SK-N-SH (cell line): ENCODE measurements at places on chromosomes 6 and 20.

DNA sequence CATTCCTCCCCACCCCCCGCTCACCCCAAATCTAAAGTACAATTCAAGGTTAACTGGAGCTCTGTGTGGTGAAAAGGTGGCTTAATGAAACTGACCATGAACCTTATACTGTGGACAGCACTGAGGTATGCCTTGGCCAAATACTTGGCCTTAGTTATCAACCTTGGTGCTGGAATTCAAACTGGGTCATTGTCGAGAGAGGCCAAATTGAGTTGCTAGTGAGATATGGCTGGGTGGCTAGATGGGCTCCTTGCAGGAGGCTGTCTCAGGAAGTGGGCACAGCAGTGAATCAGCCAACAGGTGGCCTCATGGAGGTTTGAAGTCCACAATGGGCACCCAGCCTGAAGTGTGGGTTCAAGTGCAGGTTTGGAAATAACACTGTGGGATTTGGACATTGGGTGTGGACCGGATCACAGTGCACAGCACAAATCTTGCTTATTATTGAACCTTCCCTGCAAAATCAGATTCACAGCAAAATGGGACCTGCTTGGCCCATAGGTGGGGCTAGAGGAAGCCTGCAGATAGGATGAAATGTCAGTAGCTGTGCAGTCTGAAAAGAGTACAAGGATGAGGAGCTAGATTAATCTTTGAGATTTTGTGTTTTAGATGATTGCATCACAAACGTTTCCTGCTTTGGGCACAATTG lies 5.6 kb upstream of the BTBD3 start:
- peak; percentile 20 for DNase-seq

- peak; percentile 42 for DNase-seq
These were observed 78.5 kb upstream of the PHACTR1 start for GRCh38 chr6:12637960-12638641.

DNA sequence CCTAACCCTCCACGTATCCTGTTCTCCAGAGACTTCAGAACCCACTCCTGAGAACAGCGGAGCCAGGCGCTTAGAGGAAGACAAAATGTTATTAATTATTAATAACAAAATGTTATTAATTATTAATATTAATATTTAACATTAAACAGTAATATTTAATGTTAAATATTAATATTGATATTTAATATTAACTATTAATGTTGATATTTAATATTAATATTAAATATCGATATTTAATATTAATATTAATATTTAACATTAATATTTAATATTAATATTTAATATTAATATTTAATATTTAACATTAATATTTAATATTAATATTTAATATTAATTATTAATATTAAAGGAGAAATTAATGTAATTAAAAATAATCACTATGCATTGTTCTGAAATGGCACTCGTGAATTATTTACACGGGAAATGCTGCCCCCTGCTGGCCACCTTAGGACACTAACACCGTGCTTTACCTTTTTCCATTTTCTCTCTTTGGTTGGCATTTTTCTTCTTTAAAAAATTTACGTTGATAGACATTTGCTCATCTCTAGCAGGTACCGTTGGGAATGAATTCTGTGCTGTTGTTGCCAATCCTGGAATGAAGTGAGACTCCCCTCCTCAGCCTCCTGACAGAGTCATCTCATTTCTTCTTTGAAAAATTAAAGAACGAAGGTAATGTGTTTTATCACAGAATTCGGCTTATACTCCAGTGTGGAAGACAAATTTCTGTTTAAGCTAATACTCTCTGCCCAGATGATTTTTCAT lies 7.5 kb upstream of the GGTLC1 start:
- peak; percentile 50 for DNase-seq

- no peak for DNase-seq
These were observed 148.5 kb upstream of the ATXN1 start for GRCh38 chr6:16909658-16910360.

DNA sequence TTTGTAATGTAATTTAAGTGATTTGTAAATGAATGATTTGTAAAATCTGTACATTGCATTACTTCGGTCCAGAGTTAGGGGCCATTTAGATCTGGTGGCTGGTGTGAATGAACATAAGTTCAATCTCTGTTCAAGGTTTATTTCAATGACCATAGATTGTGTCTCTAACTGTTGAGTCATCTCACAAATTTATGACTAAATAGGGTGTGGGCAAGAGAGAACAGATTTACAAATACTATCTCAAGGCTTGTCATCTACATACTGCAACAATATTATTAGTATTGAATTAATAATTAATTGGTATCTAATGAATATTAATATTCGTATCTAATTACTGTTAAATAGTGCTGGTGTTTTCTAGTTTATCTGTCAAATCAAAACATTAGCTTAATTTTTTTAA lies 115.3 kb upstream of the EDN1 start:
- no peak for DNase-seq

DNA sequence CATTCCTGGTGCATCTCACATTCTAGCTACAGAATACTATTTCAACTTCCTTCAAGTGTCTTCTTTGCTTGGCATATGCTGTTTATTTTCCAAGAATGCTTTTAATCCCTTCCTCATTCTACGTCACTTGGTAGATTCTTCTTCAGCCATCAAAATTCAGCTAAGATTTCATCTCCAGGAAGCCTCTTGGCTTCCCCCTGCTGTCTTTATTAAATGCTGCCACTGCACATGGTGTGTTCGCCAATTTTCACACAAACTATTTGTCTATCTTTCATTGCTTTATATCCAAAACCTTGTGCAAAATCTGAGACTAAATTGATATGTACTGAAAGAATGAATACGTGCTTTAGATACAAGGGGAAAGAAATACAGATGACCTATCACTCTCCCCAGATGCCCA lies 253.0 kb downstream of the RFPL4B start:
- DNase-seq = no peak

DNA sequence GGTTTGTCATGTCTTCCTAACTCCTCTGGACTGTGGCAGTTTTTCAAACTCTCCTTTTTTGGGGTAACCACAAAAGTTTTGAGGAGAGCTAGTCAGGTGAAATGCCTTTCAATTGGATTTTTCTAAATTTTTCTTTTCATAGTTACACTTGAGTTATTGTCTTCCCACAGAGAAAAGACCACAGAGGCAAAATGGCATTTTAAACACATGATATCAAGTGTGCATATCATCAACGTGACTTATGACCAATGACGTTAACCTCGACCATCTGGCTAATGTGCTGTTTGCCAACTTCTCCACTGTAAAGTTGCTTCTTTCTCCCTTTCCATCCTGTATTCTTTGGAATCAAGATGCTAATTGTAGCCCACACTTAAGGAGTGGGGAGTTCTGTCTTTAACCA lies 41.3 kb upstream of the SNAP25 start:
- no peak for DNase-seq

DNA sequence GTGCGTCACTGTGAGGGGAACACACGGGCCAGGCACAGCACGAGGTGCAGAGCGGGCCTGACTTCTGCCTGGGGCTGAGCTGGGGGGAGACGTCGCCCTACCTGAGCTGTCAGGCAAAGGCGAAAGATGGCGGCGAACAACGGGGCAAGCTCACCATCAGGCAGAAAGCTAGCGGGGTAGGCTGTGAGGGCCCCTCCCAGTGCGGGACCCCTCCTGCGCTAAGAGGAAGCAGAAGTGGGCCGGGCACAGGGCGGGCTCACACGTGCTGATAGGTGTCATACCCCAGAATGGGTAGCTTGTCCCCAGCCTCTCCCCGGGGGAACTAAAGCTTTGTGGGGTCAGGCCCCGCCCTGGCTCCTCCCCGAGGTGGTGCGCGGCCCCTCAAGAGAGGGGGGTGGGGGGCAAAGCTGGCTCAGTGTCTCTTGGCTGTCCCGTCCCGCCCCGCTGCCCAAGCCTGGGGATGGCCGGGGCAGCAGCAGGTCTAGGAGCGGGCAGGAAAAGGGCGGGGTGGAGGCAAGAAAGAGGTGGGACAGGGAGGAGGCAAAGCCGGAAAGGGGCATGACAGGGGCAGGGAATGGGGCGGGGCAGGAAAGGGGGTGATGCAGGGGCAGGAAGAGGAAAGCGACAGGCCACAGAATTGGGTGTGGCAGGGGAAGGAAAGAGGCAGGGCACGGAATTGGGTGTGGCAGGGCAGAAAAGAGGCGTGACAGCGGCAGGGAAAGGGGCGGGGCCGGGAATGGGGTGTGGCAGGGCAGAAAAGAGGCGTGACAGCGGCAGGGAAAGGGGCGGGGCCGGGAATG lies 14.7 kb downstream of the UCKL1 start:
- DNase-seq = no peak

- no peak for DNase-seq
These were observed 36.2 kb upstream of the RGS17 start for GRCh38 chr6:153167061-153167891.

DNA sequence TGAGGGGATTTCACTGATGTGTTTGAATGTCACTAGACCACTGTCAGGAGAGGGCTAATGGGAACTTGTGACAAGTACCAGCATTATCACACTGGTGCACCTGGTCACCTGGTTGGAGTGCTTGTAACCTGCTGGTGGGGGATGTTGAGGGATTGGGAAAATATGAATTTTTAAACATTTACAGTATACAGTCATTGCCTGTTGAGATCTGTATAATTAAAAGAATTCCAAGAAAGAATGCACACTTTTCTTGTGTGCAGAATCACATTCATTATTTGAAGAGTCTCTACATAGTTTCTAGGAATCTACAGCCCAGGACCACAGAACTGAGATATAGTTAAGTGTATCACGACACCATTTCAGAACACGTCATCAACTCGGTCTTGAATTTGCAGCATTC lies 118.4 kb downstream of the AIG1 start:
- DNase-seq = no peak

- DNase-seq = peak; percentile 60
These were observed 2.7 kb downstream of the L3MBTL3 start for GRCh38 chr6:130020907-130021629.

DNA sequence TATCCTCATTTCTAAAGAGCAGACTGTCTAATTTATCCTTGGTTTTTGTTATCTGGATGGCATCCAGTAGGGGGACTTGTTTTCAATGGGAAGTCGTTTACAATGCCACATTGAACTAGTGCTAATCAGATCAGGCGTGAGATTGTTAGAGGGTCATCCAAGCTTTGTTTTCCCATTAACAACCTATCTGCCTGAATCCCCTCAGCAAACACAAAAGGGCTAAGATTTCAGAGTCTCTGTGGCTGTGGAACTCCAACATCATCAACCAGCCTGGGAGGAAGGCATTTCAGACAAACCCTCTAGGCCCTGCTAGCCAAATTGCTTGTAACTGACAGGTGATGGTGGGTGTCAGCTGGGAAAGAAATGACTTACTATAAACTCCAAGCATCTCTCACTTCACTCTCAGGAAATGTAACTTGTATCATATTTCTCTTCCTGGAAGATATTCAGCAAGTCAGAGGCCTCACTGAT lies 47.7 kb downstream of the COL19A1 start:
- DNase-seq = no peak

- DNase-seq = no peak
These were observed 190.2 kb upstream of the SSTR4 start for GRCh38 chr20:22844959-22845358.

DNA sequence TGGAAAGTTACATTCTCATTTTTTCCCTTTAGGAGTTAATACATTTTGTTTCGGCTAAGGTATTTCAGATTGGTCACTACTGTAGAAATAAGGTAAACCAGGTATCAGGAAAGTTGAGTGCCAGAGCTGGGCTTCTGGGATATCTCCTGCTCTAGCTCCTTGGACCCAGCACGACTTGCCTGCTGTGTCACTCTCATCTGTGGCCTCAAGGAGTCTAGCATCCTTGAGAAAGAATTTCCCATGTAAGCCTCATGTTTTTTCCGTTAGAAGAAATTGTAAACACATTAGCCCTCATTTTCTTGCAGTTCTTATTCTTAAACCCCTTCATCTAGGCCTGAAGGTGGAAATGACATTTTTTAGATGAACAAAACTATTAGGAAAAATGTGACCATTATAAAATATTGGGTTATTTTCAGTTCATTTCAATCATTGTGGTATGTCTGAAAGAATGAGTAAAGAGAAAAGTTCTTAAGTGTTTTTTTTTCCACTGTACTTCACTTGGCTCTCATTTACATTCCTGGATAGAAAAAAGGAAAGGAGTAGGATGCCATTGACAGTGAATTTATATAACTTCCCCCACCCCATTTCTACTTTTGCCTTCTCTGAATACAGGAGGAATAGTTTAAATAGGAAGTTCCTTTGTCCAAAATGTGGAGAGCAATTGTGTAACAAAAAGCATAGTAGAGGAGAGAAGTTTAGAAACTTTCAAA lies 46.7 kb downstream of the CD2AP start:
- no peak for DNase-seq

- DNase-seq = no peak
These were observed 34.5 kb upstream of the FERMT1 start for GRCh38 chr20:6157345-6157744.

DNA sequence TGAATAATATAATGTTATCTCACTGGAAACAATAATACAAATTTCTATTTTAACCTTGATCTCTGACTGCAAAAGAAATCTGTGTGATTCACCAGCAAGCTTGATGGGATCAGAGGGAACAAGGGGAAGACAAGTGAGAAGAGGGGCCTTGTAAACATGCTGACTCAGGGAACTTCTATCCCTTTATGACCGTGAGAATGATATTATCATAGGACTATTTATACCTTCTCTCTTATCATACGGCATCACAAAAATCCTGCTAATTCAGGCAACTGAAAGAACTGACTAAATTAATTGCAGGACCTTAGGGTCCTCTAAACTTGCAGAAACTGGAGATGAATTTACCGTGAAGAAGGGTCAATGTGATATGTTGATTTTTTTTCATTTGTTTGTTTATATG lies 173.3 kb downstream of the PTPRK start:
- no peak for DNase-seq

- DNase-seq = no peak
These were observed 244.8 kb downstream of the DLL1 start for GRCh38 chr6:170045981-170046667.

- DNase-seq = no peak
These were observed 32.5 kb downstream of the HMGN3 start for GRCh38 chr6:79201983-79202382.

- DNase-seq = no peak
These were observed 59.8 kb upstream of the SIRPA start for GRCh38 chr20:1835186-1836035.

- DNase-seq = no peak
These were observed 116.1 kb upstream of the TIAM2 start for GRCh38 chr6:154878871-154879491.

DNA sequence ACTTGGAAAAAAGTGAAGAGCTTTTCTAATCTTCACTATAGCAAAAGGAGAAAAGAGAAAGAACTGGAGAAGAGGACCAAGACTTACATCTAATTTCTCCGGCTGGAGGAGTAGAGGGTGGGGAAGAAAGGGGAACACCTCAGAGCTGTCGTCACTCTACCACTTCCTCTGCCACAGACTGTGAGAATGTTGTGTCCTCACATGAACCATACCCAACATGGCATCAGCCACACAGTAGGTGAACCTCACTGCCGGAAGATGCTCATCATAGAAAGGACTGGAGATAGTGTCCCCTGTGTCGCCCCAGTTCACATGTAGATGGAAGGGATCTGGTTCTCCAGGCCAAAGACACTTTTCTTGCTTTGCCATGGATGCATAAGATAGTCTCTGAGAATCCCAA lies 604.4 kb upstream of the NOX3 start:
- no peak for DNase-seq
